Airway epithelial cell (primary cell): ENCODE measurements at places on chromosomes 3 and 15. TPM values are rescaled to one million over a fixed set of nuclear protein-coding genes. Genes with fewer than 3 reads are reported as not detected.

The LPCAT4 gene
- total RNA-seq: 17.2 and 25.9 TPM in 2 replicates

The ILDR1 gene
- total RNA-seq: 1.7 and 1.9 TPM in 2 replicates

The EBLN2 gene
- total RNA-seq: 0.51 and 1.2 TPM in 2 replicates

The FEM1B gene
- 27.5 and 40.5 TPM in 2 replicates for total RNA-seq

The GPR149 gene
- total RNA-seq: not detected in 2 replicates

The KBTBD8 gene
- total RNA-seq: 1.2 and 1.3 TPM in 2 replicates

The CHRFAM7A gene
- 0.23 and 1.1 TPM in 2 replicates for total RNA-seq

The CSK gene
- 22.9 and 41.9 TPM in 2 replicates for total RNA-seq

The CISH gene
- total RNA-seq: 4.6 and 6.9 TPM in 2 replicates

The MORC1 gene
- not detected in 2 replicates for total RNA-seq

The TMEM207 gene
- total RNA-seq: not detected in 2 replicates

The DAZL gene
- total RNA-seq: not detected in 2 replicates

The SRP14 gene
- total RNA-seq: 240 and 261 TPM in 2 replicates

The STRIT1 gene
- total RNA-seq: not detected in 2 replicates

The FGF7 gene
- total RNA-seq: 0.14 TPM in 2 replicates

The CP gene
- total RNA-seq: 0.21 and 1.1 TPM in 2 replicates

The CAMKV gene
- total RNA-seq: not detected in 2 replicates

The SOX14 gene
- not detected in 2 replicates for total RNA-seq

The PLA2G4E gene
- total RNA-seq: 3.7 and 5.1 TPM in 2 replicates

The SLC12A8 gene
- 5.4 and 8.0 TPM in 2 replicates for total RNA-seq
